A549 treated with Hydrocortisone at 1 μM for 4 hours (cell line): ENCODE measurements at places on chromosomes 6 and 20. TPM values are rescaled to one million over a fixed set of nuclear protein-coding genes. Genes with fewer than 3 reads are reported as not detected.

MROH8 gene
- total RNA-seq: 0.71 to 1.5 TPM (median 1.3 TPM) in 5 replicates

EYA2 gene
- 2.0 to 2.6 TPM (median 2.4 TPM) in 5 replicates for total RNA-seq

C6orf118 gene
- 0.13 to 0.36 TPM (median 0.15 TPM) in 5 replicates for total RNA-seq

FAXC gene
- total RNA-seq: 6.0 to 7.3 TPM (median 7.1 TPM) in 5 replicates

TMEM244 gene
- total RNA-seq: not detected in 5 replicates

ZBTB46 gene
- 0.71 to 1.0 TPM (median 0.81 TPM) in 5 replicates for total RNA-seq

BIRC7 gene
- 1.6 to 3.2 TPM (median 2.1 TPM) in 5 replicates for total RNA-seq

SMOC2 gene
- total RNA-seq: 0.02 to 0.05 TPM (median 0.03 TPM) in 3 of 5 replicates, not detected in the others

TRIM10 gene
- total RNA-seq: not detected in 5 replicates

HAO1 gene
- total RNA-seq: not detected in 5 replicates

COL19A1 gene
- total RNA-seq: not detected in 5 replicates

DZANK1 gene
- total RNA-seq: 2.4 to 3.2 TPM (median 2.6 TPM) in 5 replicates

MAN1A1 gene
- 0.05 to 0.08 TPM (median 0.07 TPM) in 5 replicates for total RNA-seq

TFAP2A gene
- 9.1 to 10.4 TPM (median 9.5 TPM) in 5 replicates for total RNA-seq

WFDC10B gene
- not detected in 5 replicates for total RNA-seq

FRK gene
- 1.1 to 1.7 TPM (median 1.2 TPM) in 5 replicates for total RNA-seq
